ENCODE measurements at places on chromosomes 11 and 22. TPM values are rescaled to one million over a fixed set of nuclear protein-coding genes. Genes with fewer than 3 reads are reported as not detected.

The CXCR5 gene
- total RNA-seq, result not detected

The MS4A15 gene
- not detected for total RNA-seq

The F2 gene
- not detected for total RNA-seq

The TSSK2 gene
- total RNA-seq, result not detected

The SHISAL1 gene
- 1.5 TPM for total RNA-seq

The FAM181B gene
- total RNA-seq, result 1.2 TPM

The HOATZ gene
- total RNA-seq, result not detected

The POLD3 gene
- 11.2 TPM for total RNA-seq

The BTBD18 gene
- total RNA-seq, result not detected

The SEC14L2 gene
- total RNA-seq, result 3.4 TPM

The RIBC2 gene
- total RNA-seq, result not detected

The BACE1-AS gene
- total RNA-seq, result 0.92 TPM

The CARD18 gene
- total RNA-seq, result not detected

The TBX1 gene
- total RNA-seq, result 0.31 TPM

The OR8G5 gene
- total RNA-seq, result not detected

DNA sequence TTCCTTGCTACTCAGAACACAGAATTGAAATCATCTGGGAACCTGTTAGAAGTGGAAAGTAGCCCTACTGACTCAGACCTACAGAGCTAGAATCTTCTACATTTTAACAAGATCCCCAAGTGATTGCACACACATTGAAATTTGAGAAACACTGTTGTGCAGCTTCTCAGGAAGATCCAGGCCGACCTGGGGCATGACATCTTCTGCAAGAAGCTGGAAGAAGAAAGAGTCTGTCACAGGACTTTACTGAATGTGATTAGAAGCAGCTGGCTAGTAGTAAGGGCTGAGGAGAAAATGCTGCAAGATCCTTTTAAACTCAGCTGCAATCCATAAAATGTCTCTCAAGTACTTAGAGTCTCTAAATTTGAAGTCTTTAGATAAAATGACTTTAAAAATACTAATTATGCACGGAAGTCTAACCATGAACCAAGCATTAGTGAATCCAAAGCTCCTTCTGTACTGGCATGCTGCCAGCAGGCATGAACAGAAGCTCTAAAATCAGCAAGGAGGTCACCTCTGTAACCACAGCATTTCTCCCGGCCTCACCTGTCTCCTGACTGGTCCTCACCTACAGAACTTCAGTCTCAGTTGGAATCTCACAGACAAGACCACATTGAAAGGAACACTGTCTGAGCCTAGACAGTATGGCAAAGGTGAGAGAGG, 85.0 kb downstream of the SERGEF start:
- DNase-seq, result no peak

DNA sequence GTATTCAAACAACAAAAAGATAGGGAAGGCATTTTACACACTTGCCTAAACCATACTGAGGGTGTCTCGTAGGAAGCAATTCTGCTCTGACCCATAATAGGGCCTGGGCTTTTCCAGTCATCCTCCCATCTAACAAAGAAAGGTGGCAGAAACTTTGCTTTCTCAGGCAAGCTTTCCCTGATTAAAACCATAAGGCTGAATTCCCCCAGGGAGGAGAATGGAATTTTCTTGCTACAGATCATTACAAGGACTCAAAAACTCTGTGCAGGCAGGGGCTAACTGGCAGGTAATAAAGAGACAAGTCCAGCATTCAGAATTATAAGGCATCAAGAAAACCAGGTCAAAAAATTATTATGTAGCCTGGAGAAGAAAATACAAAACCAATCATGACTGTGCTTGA, 90.4 kb downstream of the RBFOX2 start:
- no peak for DNase-seq

- no peak for DNase-seq
These were observed 3.7 kb downstream of the RNH1 start for GRCh38 chr11:503179-503981.

GRCh38 chr11:115458877-115459276, 45.3 kb downstream of the CADM1 start:
- DNase-seq, result no peak

DNA sequence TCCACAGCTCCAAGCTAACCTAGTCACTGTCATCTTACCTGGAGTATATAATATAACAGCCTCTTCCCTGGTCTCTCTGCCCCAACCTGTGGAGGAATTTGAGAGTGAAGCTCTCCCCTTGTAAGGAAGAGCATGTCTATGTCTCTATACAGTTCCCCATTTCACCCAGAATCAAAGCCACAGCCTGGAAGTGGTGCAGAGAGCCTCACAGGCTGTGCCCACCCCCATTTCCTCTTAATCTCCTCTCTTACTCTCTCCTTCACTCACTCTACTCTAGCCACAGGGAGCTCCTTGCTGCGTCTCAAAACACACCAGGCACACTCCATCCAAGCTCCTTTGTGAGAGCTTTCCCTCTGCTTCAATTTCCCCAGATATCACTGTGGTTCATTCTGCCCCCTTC, 302.5 kb upstream of the ISX start:
- no peak for DNase-seq

DNA sequence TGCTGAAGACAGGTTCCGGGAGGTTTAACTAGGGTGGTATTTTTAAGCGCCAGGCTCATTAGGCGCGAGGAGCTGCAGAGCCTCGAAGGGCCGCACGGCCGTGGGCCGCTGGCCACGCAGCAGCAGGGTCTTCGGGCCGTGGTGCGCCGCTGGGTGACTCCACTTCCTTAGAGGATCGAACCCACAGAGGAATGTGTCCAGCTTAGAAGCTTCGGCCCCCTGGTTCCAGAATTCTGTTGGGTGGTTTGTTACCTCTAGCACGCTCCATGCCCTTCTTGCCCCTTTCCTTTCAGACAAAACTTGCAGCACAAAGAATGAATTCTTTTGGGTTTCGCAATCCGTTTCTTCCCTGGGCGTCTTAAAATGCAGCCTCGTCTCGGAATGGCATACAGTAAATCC, 773 bp upstream of the PATL1 start:
- DNase-seq, result peak; percentile 51

DNA sequence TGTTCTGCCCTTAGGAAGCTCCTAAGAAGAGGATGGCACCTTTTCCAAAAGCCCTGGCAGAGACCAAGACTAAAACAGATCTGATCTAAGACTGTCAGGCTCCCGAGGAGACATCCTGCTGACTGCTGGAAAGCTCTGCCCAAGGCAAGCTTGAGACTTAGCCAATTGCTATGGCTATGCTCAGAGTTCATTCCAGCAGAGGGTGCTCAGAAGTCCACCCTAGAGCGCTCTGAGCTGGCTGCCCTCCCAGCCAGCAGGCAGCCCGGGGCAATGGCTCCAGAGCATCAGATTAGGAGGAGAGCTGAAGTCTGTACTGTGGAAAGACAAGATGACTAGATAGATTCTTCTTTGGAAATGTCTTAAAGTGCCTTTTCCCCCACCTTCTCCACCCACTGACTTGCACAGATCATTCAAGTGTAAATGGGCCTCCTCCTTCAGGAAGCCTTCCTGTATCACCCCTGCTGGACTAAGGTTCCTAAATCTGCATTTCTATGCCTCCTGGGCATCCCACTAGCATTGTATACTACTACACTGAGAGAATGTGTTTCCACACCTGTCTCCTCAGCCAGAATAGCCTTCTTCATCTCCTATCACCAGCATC, 23.4 kb downstream of the LRRC55 start:
- DNase-seq, result no peak

- no peak for DNase-seq
These were observed 53.1 kb upstream of the TSPAN18 start for GRCh38 chr11:44673688-44674087.

DNA sequence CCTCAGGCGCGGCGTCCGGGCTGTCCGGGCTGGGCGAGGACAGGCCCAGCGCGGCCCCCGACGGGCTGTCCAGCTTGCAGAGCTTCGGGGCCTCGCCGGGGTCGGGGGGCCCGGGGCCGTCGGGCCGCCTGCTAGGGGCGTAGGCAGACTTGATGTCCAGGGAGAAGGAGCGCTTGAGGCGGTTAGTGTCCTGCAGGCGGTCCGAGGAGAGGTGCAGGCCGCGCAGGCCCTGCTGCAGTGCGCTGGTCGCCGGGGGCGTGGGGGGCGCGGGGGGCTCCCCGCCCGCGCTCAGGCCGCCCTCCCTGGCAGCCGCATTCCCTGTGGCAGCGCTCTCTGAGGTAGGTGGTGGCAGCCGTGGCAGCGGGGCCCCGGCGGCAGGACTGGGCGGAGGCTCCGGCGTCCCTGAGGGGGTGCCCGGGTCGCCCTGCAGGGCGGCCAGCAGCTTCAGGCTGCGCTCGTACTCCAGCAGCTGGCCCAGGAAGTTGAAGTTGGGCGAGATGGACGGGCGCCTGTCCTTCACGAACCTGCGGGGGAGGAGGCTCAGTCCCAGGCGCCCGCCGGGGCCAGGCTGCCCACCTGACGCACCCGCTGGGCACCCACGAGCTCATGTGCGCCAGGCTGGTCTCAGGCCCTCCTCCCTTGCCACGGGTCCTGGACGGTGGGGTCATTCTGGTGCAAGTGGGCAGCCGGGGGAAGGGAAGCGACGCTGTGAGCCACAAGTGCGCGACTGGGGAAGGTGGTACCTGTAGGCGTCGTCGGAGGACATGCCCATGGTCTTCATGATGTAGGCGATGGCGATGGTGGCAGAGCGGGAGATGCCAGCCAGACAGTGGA, 14.8 kb downstream of the DUSP8 start:
- no peak for DNase-seq

DNA sequence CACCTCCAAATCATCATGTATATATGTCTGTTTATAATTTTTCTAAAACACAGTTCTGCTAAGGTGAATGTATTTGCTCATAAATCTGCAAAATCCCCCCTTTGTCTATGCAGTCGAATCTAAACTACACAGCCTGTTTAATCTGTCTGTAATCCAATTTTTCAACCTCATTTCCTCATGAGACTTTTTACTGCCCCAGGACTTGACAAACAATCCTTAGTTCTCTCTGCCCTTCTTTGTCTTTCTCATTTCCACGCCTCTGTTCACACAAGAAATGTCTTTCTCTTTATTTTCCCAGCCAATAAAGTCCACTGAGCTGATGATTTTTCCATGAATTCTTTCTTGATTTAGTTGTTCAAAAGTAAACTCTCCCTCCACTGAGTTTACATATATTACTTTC, 1154.3 kb downstream of the FAM181B start:
- no peak for DNase-seq

GRCh38 chr22:39731881-39732555, 161.5 kb downstream of the CACNA1I start:
- no peak for DNase-seq

- DNase-seq, result no peak
These were observed 507.2 kb upstream of the LARGE1 start for GRCh38 chr22:34427436-34427835.

GRCh38 chr11:10444725-10445315, 10.2 kb upstream of the AMPD3 start:
- no peak for DNase-seq

- no peak for DNase-seq
These were observed 517.3 kb downstream of the BRD1 start for GRCh38 chr22:49310354-49310753.

GRCh38 chr11:60947700-60948099, 4.3 kb downstream of the SLC15A3 start:
- DNase-seq, result no peak

DNA sequence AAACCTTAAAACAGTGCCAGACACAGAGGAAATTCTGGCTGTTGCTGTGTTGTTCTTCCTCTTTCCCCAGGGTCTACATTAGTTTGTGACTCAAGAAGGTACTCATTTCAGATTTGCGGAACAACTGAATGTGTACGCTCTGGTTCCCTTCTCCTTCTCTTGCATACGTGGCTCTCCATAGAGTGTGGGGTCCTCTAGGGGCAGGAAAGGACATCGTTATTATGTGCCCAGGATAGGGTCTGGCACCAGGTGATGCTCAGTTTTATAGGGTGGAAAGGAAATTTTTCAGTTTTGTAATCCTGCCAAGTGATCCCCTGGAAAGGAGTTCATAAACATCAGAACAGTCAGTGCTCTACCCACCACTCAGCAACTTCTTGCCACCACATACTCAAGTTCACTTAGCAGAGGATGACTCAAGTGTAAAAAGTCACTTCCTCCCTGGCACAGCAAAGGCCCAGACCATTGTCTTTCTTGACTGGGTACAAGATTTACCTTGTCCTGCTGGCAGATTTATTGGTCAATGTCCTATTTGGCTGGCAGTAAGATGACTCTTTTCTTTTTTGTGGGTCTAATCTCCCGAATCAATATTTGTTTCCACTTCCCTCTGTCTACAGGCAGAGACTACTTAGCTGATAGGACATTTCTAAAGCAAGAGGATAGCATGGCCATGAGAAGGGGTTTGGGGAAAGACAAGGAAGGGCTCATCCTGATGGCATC, 246.0 kb upstream of the TENM4 start:
- DNase-seq, result no peak

DNA sequence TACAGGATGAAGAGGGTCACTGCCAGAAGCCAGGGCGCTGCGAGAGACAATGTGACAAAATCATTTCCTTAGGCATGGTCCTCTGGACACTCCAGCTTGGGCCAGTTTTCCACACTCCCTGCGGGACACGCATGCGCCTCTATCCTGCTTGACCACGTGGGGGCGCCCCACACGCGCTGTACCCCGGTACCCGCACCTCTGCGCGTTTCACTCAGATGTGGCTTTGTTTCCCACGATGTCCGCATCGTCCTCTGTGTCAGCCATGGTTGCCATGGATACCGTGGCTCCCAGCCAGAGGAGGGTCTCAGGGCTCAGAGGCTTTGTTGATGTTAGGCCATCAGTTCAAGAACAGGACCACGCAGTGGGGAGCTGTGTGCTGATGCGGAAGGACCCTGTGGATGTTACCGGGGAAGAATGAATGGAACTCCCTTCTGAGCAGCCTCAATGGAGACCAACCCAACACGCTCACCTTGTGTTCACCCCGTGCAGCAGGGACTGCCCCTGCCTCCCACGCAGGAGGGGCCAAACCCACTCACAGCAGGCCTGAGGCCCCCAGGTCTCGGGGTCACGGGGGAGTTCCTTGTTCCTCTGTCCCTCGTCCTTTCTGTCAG, 101.1 kb upstream of the SLC22A12 start:
- DNase-seq, result peak; percentile 81

DNA sequence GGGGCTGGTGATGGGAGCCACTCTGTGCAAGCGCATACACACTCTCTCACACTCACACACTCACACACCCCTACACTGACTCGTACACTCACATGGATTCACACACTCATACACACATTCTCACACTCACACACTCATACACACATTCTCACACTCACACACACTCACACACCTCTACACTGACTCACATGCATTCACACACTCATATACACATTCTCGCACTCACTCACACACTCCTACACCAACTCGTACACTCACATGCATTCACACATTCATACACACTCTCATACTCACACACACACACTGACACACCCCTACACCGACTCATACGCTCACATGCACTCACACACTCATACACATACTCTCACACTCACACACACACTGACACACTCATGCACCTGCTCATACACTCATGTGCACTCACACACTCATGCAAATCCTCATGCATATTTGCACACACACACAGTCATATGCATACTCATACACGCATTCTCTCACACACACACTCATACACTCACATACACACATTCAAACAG, 5.1 kb downstream of the KRTAP5-11 start:
- DNase-seq, result no peak
